ENCODE measurements at places on chromosomes 3 and 15. TPM values are rescaled to one million over a fixed set of nuclear protein-coding genes. Genes with fewer than 3 reads are reported as not detected.

Gene CCDC191
- total RNA-seq = 9.8 TPM

Gene CFAP100
- not detected for total RNA-seq

Gene HCLS1
- total RNA-seq = 12.2 TPM

Gene BCL2A1
- total RNA-seq = not detected

Gene NPAP1
- total RNA-seq = not detected

Gene DYNC1LI1
- total RNA-seq = 44.6 TPM

Gene MAGEL2
- total RNA-seq = 3.2 TPM

Gene TGFBR2
- 255 TPM for total RNA-seq

Gene CLDN1
- 200 TPM for total RNA-seq

Gene FGD5
- 10.0 TPM for total RNA-seq

Gene ILDR1
- not detected for total RNA-seq

Gene TMEM158
- 10.4 TPM for total RNA-seq

Gene ZMYND10
- total RNA-seq = 1.8 TPM

Gene PLA1A
- total RNA-seq = 16.5 TPM

Gene MUSTN1
- total RNA-seq = 8.7 TPM

Gene TMOD3
- total RNA-seq = 10.5 TPM

Gene NOX5
- total RNA-seq = 0.21 TPM

Gene PLA2G4B
- 3.5 TPM for total RNA-seq

Gene ERC2
- not detected for total RNA-seq

Gene ULK4
- 21.9 TPM for total RNA-seq

Gene ANKRD34C
- total RNA-seq = not detected

Gene ARL14
- total RNA-seq = not detected

Gene LXN
- total RNA-seq = 40.0 TPM

Gene ESYT3
- 5.6 TPM for total RNA-seq

Gene ABI3BP
- total RNA-seq = 156 TPM

Gene SPPL2A
- total RNA-seq = 52.6 TPM

All from uterus (tissue), 4 donors.